ENCODE measurements at places on chromosomes 7 and 10. TPM values are rescaled to one million over a fixed set of nuclear protein-coding genes. Genes with fewer than 3 reads are reported as not detected.

DNA sequence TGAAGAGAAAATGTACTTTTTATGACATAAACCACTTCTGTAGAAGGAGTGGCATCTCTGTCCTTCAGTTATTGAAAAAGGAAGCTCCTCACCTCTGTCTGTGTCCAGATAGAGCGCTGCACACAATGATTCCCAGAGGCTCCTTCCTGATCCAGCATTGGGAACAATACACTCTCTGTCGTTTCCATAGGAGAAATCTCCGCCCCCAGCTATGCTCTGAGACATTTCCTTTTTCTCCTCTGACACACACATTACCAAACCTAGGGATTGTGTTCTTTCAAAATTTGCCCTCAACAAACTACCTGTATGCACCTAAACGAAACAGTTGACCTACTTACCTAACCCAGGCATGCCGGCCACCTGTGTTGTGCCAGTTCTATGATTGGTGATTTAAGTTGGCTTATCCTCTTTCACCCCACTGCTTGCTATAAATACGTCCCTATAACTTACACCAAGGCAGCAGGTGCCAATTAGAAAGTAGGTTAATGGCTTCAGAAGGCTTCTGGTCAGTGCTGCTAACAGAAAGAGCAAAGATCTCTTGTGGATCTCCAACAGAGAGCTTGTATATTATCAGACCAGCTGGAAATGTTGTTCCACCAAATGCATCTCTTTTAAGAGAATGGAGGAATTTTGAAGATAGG is 140.1 kb upstream of the JCAD start:
- DNase-seq, result no peak
- H3K4me3 ChIP-seq, result no peak overlapping the region
- H3K4me1 ChIP-seq, result no peaks in the 10 kb centered on the region

GRCh38 chr7:30665043-30665442 is 17.2 kb downstream of the CRHR2 start:
- H3K27me3 ChIP-seq, result peaks cover 2% of the 10 kb centered on the region
- no peak overlapping the region for H3K4me3 ChIP-seq
- H3K36me3 ChIP-seq, result no peaks in the 10 kb centered on the region
- DNase-seq, result no peak

GRCh38 chr7:28774261-28774988 is 183.7 kb downstream of the TRIL start:
- H3K27ac ChIP-seq, result no peak overlapping the region
- no peak overlapping the region for H3K4me3 ChIP-seq
- H3K4me1 ChIP-seq, result peaks cover 5% of the 10 kb centered on the region
- no peaks in the 10 kb centered on the region for H3K27me3 ChIP-seq
- DNase-seq, result no peak

- H3K4me1 ChIP-seq, result no peaks in the 10 kb centered on the region
- H3K27me3 ChIP-seq, result no peaks in the 10 kb centered on the region
- H3K27ac ChIP-seq, result no peak overlapping the region
- H3K36me3 ChIP-seq, result no peaks in the 10 kb centered on the region
- no peak overlapping the region for H3K4me3 ChIP-seq
Measured at GRCh38 chr10:44724415-44725174, 186.5 kb upstream of the TMEM72 start.

DNA sequence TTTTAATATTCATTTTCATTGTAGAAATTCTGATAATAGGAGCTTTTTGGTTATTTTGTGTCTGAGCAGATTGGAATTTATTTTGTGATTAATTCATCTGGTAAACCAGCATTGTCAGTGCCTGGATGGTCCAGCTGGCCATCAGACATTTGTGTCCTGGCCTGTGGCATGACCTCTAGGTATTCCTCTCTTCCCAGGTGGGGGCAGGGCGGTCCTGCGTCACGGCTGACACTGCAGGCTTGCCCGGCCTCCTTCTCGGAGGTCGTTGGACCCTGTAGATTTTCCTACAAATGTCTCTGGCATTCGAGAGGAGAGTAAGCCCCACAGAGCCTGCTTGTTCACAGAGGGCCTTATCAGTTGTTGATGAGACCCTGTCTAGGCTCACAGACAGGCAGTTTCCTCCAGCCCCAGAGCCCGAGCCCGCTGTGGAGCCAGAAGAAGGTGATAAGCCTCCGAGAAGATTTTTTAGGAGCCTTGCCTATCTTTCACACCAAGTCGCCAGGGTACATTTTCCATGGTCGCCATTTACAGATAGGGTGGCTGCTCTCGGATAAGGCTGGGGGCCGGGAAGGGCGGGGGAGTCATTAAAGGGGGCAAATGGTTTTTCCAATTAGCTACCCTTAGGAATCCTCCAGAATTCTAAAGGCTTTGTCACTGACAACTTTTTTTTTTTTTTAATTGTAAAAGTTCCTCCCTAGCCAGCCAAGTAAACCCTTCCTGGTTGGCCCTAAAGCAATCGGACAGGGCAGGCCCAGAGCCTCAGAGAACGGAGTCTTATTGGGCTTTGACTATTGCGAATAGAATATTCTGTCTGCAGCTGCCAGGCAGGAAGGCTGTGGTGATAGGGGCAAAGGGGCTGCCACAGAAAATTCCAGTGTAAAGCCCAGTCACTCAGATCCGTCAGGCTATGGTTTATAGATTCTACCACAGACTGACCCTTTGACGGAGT is 78.1 kb upstream of the TBX20 start:
- no peak for DNase-seq
- H3K36me3 ChIP-seq, result no peaks in the 10 kb centered on the region
- H3K4me1 ChIP-seq, result no peaks in the 10 kb centered on the region
- no peak overlapping the region for H3K4me3 ChIP-seq
- no peaks in the 10 kb centered on the region for H3K27me3 ChIP-seq

GRCh38 chr7:53351681-53352080 is 316.2 kb downstream of the POM121L12 start:
- DNase-seq, result no peak
- H3K27me3 ChIP-seq, result no peaks in the 10 kb centered on the region
- no peaks in the 10 kb centered on the region for H3K36me3 ChIP-seq
- no peak overlapping the region for H3K27ac ChIP-seq
- no peak overlapping the region for H3K4me3 ChIP-seq

GRCh38 chr10:121171825-121172787 is 320.9 kb downstream of the WDR11 start:
- no peak overlapping the region for H3K4me3 ChIP-seq
- H3K36me3 ChIP-seq, result no peaks in the 10 kb centered on the region
- no peak for DNase-seq

- H3K27me3 ChIP-seq, result no peaks in the 10 kb centered on the region
- no peak overlapping the region for H3K27ac ChIP-seq
- no peaks in the 10 kb centered on the region for H3K4me1 ChIP-seq
- DNase-seq, result no peak
Measured at GRCh38 chr10:27447540-27447939, 56.6 kb upstream of the RAB18 start.

DNA sequence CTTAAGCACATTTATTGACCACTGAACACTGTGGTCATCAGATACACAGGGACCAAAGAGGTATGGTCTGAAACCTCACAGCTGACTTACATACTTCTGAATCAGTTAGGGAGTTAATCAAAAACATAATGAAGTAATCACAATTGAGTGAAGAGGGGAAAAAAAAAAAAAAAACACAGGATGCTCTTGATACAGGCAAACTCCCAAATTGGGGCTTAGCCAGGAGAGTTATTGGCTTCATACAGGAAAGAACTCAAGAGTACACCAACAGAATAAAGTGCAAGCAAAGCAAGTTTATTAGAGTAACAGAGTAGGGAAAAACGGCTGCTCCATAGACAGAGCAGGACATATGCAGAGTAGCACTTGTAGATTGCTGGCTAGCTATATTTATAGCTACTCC is 917.0 kb downstream of the CNTNAP2 start:
- H3K4me3 ChIP-seq, result no peak overlapping the region
- H3K27me3 ChIP-seq, result no peaks in the 10 kb centered on the region
- no peak overlapping the region for H3K27ac ChIP-seq
- no peaks in the 10 kb centered on the region for H3K36me3 ChIP-seq

DNA sequence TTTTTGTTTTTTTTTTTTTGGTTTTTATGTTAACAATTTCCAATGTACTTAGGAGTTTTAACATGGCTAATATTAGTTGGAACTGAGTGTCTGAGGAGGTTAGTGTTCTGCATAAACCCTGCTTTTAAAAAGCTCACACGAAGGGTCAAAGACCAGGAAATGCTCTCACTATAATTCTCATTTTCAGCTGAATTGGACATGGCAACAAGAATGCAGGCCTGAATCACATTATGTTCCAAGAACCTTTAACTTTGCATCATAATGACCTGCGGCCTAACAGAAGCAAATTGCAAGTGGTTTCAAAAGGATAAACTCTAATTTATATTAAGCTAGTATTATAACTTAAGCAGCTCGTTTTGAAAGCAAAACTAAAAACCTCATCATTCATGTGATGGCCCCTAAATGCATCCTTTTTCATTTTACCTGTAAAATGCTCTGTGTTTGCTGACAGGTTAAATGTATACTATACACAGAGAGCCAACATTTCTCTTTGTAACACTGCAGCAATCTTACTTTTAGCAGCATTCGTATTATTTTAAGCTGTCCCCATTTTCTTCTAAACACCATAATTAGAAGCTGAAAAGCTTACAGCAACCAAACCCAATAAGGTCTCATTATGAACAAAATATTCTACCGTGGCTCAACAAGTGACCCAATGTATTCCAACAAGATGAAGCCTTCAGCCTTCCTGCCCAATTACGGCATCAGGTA is 242.8 kb upstream of the SP4 start:
- H3K27ac ChIP-seq, result no peak overlapping the region
- DNase-seq, result no peak
- H3K36me3 ChIP-seq, result no peaks in the 10 kb centered on the region
- no peaks in the 10 kb centered on the region for H3K4me1 ChIP-seq

- no peak overlapping the region for H3K4me3 ChIP-seq
- peak; percentile 96 for DNase-seq
- H3K4me1 ChIP-seq, result no peaks in the 10 kb centered on the region
- H3K36me3 ChIP-seq, result no peaks in the 10 kb centered on the region
Measured at GRCh38 chr10:16843252-16843870, 26.1 kb upstream of the RSU1 start.

DNA sequence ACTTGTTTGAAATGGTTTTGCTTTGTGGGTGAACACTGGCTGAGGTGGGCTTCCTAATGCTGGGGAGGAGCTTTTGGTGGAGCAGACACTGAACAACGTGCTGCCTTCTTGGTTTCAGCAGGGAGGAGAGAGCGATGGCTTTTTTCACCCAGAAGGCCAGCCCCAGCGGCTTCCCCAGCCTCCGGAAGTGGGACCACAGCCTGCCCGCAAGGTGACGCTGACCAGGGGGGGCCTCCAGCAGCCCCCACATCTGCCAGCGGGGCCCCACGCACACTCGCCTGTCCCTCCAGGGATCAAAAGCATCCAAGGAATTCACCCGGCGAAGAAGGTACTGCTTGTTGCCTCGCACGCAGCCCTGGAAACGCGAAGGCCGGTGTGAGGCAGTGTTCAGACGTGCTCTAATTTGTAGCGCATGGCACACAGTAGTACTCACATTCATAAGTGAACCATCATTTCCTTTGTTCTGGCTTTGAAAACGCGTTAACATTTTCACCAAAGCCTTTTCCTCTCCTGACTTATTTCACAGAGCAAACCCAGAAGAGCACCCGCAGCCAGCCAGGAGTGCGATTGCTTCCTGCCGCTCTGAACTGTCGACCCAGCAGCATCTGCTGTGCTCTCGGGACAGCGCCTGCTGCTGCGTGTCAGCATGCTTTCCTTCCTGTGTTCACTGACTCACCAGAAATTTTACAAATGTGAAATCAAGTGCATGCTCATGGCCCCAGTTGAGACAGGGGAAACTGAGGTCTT is 48.4 kb downstream of the SHH start:
- no peak for DNase-seq
- H3K27me3 ChIP-seq, result no peaks in the 10 kb centered on the region
- peaks cover 29% of the 10 kb centered on the region for H3K36me3 ChIP-seq
- H3K4me3 ChIP-seq, result no peak overlapping the region
- peaks cover 20% of the 10 kb centered on the region for H3K4me1 ChIP-seq

DNA sequence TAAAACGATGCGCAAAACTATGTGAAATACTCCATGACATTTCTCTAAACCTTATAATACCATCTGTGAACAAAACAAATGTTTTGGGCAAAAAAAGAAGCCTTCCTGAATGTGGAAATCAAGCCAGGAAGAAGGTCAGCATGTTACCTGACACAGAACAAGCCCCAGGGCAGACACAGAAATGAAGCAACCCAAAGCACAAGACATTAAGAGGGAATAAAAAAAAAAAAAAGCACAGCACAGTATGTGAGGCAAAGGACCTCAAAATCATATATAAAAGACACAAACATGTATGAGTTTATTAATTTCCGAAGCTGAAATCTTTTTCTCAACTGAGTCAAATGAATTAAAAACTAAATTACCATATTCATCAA is 161.8 kb downstream of the SKIDA1 start:
- no peak for DNase-seq
- no peak overlapping the region for H3K4me3 ChIP-seq
- H3K27me3 ChIP-seq, result no peaks in the 10 kb centered on the region
- no peaks in the 10 kb centered on the region for H3K36me3 ChIP-seq
- H3K4me1 ChIP-seq, result no peaks in the 10 kb centered on the region
- H3K27ac ChIP-seq, result no peak overlapping the region

DNA sequence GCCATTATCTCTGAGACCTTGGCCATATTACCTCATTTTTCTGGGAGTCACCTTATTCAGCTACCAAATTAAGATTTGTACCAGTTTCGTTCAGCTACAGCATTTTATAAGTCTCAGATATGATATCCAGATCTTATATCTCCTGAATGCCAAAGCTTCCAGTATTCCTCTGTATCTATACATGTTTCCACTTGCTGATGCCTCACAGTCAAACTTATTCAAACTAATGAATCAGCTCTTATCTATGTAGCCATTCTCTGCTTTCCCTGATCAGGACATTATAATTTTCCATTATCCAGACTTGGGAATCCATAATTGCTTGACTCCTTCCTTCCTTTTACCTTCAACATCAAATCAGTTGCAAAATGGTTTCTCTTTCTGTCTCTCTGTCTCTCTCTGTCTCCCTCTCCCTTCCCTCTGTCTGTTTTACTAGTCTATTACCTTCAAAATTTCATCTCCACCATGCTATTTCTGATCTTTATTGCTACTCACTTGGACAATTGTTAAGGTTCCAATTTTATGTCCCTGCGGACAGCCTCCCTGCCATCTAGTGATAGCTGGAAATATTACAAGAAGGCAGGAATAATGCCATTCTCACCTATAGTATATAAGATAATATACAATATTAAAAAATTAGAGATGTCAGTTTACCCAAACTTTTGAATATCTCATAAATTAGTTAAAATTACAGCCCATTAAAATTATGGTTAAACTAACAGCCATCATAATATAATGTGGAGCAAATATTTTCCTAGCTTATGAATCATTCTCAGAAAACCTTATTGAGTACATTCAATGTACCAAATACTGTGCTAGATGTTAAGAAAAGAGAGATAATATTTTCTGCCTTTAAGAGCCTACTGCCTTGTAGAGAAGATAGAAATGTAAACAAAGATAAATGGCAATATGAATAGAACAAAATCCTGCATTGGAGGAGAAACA is 89.8 kb downstream of the PCLO start:
- no peaks in the 10 kb centered on the region for H3K27me3 ChIP-seq
- no peak overlapping the region for H3K4me3 ChIP-seq
- H3K4me1 ChIP-seq, result no peaks in the 10 kb centered on the region
- DNase-seq, result no peak

- no peak for DNase-seq
- H3K27me3 ChIP-seq, result no peaks in the 10 kb centered on the region
- no peaks in the 10 kb centered on the region for H3K36me3 ChIP-seq
- peaks cover 16% of the 10 kb centered on the region for H3K4me1 ChIP-seq
Measured at GRCh38 chr10:119505588-119506315, 36.8 kb downstream of the RGS10 start.

CALHM3 gene
- total RNA-seq, result not detected

SLC26A5 gene
- total RNA-seq, result 0.44 TPM

ESYT2 gene
- 69.6 TPM for total RNA-seq

RPEL1 gene
- 0.11 TPM for total RNA-seq

TM9SF3 gene
- total RNA-seq, result 80.8 TPM

GPR85 gene
- 46.8 TPM for total RNA-seq

STOX1 gene
- total RNA-seq, result 11.7 TPM

All from spinal cord (tissue), 10 donors.